Activated CD4-positive, alpha-beta memory T cell treated with anti-CD3 and anti-CD28 coated beads, Interleukin-2, amount 10 ng/mL, durations not matched to agents 7 days and 5 days (primary cell): ENCODE measurements at places on chromosomes 1 and 21. TPM values are rescaled to one million over a fixed set of nuclear protein-coding genes. Genes with fewer than 3 reads are reported as not detected.
A peak's percentile ranks its signal among the peaks of the same experiment; 100 is the strongest.

DNA sequence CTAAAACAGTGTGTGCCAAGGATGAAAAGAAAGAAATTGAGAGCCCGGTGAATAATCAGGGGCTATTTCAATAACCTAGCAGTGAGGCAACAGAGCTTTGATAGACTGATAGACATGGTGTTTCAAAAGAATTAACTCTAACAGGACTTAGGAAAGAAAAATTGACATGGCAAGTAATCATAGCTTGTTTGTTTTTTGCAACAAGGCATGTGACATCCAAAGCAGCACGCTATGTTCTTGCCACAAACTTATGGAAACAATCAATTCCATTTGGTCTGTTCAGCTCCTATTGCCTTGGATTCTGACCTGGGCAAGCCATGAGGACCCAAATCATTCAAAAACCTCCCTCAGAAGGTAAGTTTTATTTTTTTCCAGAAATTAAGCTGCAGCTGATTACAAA is 608.5 kb downstream of the SMYD3 start:
- DNase-seq, result no peak
- H3K36me3 ChIP-seq, result peaks cover 11% of the 10 kb centered on the region
- no peaks in the 10 kb centered on the region for H3K4me1 ChIP-seq
- H3K27ac ChIP-seq, result no peak overlapping the region
- no peak overlapping the region for H3K4me3 ChIP-seq

GRCh38 chr21:43331962-43332828 is 94.7 kb downstream of the SIK1 start:
- DNase-seq, result no peak
- H3K27me3 ChIP-seq, result peaks cover 6% of the 10 kb centered on the region
- peaks cover 7% of the 10 kb centered on the region for H3K36me3 ChIP-seq
- no peak overlapping the region for H3K27ac ChIP-seq
- no peaks in the 10 kb centered on the region for H3K4me1 ChIP-seq
- H3K4me3 ChIP-seq, result no peak overlapping the region

Gene COG2
- 22.3 TPM for total RNA-seq

- no peaks in the 10 kb centered on the region for H3K27me3 ChIP-seq
- H3K36me3 ChIP-seq, result no peaks in the 10 kb centered on the region
- DNase-seq, result no peak
- H3K4me1 ChIP-seq, result peaks cover 6% of the 10 kb centered on the region
- no peak overlapping the region for H3K4me3 ChIP-seq
- H3K27ac ChIP-seq, result no peak overlapping the region
These were observed 202.3 kb upstream of the CACYBP start for GRCh38 chr1:174797398-174797797.

Gene RGS8
- not detected for total RNA-seq

Gene MROH7
- total RNA-seq, result 0.23 TPM

- H3K4me3 ChIP-seq, result no peak overlapping the region
- no peaks in the 10 kb centered on the region for H3K4me1 ChIP-seq
- peaks cover 13% of the 10 kb centered on the region for H3K27me3 ChIP-seq
- DNase-seq, result no peak
These were observed 74.9 kb downstream of the ALPL start for GRCh38 chr1:21584096-21584495.

DNA sequence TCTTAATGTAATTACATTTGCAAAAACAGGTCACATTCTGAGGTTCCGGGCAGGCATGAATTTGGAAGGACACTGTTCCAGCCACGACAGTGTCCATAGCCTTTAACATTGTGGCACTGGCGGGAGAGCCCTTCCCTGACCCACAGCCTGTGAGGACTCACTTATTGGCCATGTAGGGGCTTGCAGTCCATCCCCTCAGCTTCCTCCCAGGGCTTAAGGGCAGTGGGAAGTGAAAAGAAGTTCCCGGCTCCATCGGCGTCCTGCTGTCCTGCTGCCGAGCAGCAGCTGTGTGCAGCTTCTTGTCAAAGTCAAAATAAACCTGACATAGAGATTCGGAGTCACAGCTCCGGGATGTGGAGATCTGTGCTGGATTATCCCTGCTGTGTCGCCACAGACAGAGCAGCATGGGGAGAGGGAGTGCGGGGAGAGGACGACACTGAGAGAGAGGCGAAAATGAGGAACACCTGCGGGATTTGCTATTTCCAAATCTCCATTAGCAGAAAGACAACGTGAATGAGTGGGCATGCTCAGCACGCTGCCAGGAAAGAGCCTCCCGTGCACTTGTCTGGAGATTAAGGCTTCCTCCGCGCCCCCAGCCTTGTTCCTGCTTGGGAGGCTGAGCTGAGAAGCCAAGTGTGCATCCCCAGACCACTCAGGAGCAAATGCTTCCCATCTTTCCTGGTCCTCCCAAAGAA is 260.3 kb downstream of the ASTN1 start:
- H3K36me3 ChIP-seq, result no peaks in the 10 kb centered on the region
- H3K4me1 ChIP-seq, result no peaks in the 10 kb centered on the region
- no peak overlapping the region for H3K4me3 ChIP-seq
- no peaks in the 10 kb centered on the region for H3K27me3 ChIP-seq
- DNase-seq, result no peak

- no peak overlapping the region for H3K27ac ChIP-seq
- no peaks in the 10 kb centered on the region for H3K36me3 ChIP-seq
- DNase-seq, result no peak
- no peaks in the 10 kb centered on the region for H3K27me3 ChIP-seq
- H3K4me3 ChIP-seq, result no peak overlapping the region
These were observed 338.9 kb upstream of the PRMT6 start for GRCh38 chr1:106717591-106717990.

Gene PCBP3
- 3.9 TPM for total RNA-seq

DNA sequence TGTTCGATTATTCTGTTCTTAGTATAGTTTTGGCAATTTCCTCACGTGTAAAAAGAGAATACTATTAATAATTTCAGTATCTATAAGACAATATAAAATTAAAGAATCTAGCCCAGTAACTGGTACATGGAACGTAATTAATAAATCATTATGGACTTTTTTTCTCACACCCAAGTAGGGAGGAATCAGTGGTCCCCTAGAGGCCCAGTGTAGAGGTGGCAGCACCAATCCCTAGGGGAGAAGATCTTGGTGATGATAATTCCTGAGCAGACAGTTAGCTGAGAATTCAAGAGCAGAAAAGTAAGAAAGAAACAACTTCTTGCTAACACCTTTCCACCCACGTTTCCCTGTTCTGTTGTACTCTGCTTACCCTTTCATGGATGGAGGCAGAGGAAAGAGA is 19.7 kb upstream of the SELE start:
- H3K27me3 ChIP-seq, result peaks cover 12% of the 10 kb centered on the region
- H3K4me3 ChIP-seq, result no peak overlapping the region
- H3K4me1 ChIP-seq, result no peaks in the 10 kb centered on the region
- no peaks in the 10 kb centered on the region for H3K36me3 ChIP-seq
- no peak for DNase-seq

- H3K4me1 ChIP-seq, result no peaks in the 10 kb centered on the region
- no peak overlapping the region for H3K4me3 ChIP-seq
- H3K27me3 ChIP-seq, result peaks cover 2% of the 10 kb centered on the region
These were observed 333.3 kb downstream of the MRPL39 start for GRCh38 chr21:25273959-25274358.

DNA sequence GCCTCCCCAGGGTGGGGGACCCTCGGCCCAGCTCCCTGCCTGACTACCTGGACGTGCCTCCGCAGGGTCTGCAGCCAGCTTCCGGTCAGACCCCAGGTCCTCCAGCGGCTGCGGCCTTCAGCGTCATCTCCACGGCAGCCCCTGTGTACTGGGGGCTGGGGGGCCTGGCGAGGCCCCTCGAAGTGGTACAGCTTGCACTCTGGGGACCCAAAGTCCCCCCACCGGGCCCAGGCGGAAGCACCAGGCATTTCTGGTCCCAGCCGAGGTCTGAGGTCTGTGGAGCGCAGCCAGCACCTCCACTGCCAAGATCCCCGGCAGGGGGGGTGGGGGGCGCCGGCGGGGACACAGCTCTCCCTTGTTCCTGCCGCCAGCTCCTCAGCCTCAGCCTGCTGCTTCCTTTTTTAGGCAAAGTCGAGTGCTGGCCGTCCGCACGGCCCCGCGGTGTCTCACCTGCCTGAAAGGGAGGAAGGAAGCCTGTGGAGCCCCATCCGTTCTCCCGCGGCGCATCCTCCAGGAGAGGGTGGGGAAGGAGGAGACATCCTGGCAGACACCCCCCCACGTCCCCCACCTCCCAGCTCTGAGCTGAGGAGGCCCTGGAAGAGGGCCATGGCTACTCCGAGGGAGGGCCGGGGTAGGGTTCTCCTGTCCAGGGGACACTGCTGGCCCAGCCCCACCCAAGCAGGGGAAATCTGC is 1.2 kb upstream of the VWA1 start:
- H3K27me3 ChIP-seq, result peaks cover 17% of the 10 kb centered on the region
- H3K4me1 ChIP-seq, result peaks cover 6% of the 10 kb centered on the region
- H3K4me3 ChIP-seq, result no peak overlapping the region
- H3K36me3 ChIP-seq, result no peaks in the 10 kb centered on the region
- no peak overlapping the region for H3K27ac ChIP-seq

Gene KRTAP6-3
- total RNA-seq, result not detected

Gene CYP4A22
- total RNA-seq, result not detected

Gene FMN2
- total RNA-seq, result not detected

GRCh38 chr21:30081506-30081905 is 85.1 kb downstream of the CLDN17 start:
- H3K27me3 ChIP-seq, result no peaks in the 10 kb centered on the region
- H3K36me3 ChIP-seq, result no peaks in the 10 kb centered on the region
- no peak overlapping the region for H3K4me3 ChIP-seq
- H3K4me1 ChIP-seq, result no peaks in the 10 kb centered on the region

Gene AIM2
- total RNA-seq, result 28.1 TPM

GRCh38 chr1:33502726-33503125 is 30.3 kb downstream of the ZSCAN20 start:
- H3K27me3 ChIP-seq, result no peaks in the 10 kb centered on the region
- no peak overlapping the region for H3K27ac ChIP-seq
- H3K4me3 ChIP-seq, result no peak overlapping the region
- no peak for DNase-seq

Gene GJA9
- total RNA-seq, result not detected

- H3K27ac ChIP-seq, result no peak overlapping the region
- no peak overlapping the region for H3K4me3 ChIP-seq
- peaks cover 3% of the 10 kb centered on the region for H3K27me3 ChIP-seq
These were observed 244.7 kb downstream of the SIPA1L2 start for GRCh38 chr1:232385221-232385620.

GRCh38 chr1:97461782-97462181 is 459.1 kb downstream of the DPYD start:
- H3K27me3 ChIP-seq, result no peaks in the 10 kb centered on the region
- H3K4me1 ChIP-seq, result no peaks in the 10 kb centered on the region
- DNase-seq, result no peak
- peaks cover 3% of the 10 kb centered on the region for H3K36me3 ChIP-seq

DNA sequence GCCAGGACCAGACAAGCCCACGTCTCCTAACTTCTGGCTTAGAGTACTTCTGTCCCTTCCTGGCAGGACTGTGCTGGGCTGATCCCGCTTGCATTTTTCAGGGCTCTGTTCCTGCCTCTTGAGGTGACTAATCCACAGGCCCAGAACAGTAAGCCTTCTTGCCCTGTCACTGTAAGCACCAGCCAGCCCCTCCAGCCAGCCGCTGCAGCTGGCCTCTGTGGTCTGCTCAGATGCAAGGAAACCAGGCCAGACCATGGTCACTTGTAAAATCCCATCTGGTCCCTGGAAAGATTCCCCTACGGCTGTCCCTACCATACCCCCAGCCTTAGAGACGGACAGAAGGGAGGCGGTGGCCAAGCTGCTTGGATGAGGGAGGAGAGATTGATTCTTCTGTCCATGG is 74.2 kb downstream of the KIRREL1 start:
- no peaks in the 10 kb centered on the region for H3K4me1 ChIP-seq
- no peaks in the 10 kb centered on the region for H3K36me3 ChIP-seq
- no peak for DNase-seq
- peaks cover 14% of the 10 kb centered on the region for H3K27me3 ChIP-seq
- H3K27ac ChIP-seq, result no peak overlapping the region

DNA sequence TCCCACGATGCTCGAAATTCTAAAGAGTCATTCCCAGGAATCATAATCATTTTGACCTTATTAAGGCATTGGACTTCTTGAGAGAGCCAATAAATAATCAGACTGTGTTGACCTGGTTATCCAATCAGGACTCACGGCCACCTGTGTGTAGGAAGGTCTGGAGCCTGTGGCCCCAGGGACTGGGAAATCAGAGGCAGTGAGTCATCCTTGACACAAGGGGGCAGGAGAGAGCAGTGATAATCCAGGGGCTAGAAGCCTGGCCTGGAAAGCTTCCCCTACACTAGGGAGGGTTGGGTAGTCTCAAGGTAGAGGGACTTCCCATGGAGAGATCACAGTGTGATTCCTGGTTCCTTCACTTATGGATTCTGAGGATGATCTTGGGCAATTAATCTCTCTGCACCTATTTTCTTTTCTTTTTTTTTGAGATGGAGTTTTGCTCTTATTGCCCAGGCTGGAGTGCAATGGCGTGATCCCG is 4.7 kb downstream of the MR1 start:
- DNase-seq, result peak; percentile 70
- H3K27ac ChIP-seq, result no peak overlapping the region
- peaks cover 70% of the 10 kb centered on the region for H3K4me1 ChIP-seq
- H3K4me3 ChIP-seq, result no peak overlapping the region

DNA sequence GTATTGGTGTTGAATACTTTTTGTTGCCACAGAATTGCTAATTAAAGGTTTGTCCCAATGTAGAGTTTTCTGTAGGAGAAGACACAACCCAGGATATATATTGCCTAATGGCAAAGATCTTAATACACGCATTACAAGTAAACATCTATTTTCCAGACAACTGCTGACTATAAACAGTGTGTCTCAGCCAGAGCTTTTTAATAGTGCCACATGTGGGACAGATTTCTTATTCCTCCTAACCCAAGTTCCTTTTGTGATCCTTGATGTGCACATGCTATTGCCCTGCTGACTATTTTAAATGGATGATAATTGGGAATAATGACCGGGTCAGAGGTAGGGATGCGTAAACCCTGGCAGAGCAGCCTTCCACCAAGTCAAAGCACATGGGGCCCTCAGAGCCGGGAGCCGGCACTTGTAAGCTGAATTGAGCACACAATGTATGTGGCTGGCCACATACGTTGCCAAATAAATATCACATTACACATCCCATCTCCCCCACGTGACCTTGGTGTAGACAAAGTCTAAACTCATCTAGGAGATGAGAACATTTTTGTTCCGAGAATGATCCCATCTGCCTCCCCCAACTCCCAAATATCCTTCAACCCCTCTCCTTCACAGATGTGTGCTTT is 209.8 kb upstream of the NFIA start:
- no peaks in the 10 kb centered on the region for H3K36me3 ChIP-seq
- no peak for DNase-seq
- H3K4me3 ChIP-seq, result no peak overlapping the region
- no peaks in the 10 kb centered on the region for H3K4me1 ChIP-seq
- H3K27ac ChIP-seq, result no peak overlapping the region
- H3K27me3 ChIP-seq, result peaks cover 4% of the 10 kb centered on the region

Gene TSPAN1
- total RNA-seq, result not detected

GRCh38 chr21:43924421-43925095 is 59.5 kb downstream of the AGPAT3 start:
- no peak overlapping the region for H3K4me3 ChIP-seq
- no peak overlapping the region for H3K27ac ChIP-seq
- H3K4me1 ChIP-seq, result peaks cover 26% of the 10 kb centered on the region
- no peaks in the 10 kb centered on the region for H3K27me3 ChIP-seq

- H3K4me1 ChIP-seq, result no peaks in the 10 kb centered on the region
- DNase-seq, result no peak
- no peak overlapping the region for H3K4me3 ChIP-seq
These were observed 70.6 kb upstream of the GORAB start for GRCh38 chr1:170461291-170461747.
